WERI-Rb-1 (cell line): ENCODE measurements at places on chromosomes 1 and 21.

DNA sequence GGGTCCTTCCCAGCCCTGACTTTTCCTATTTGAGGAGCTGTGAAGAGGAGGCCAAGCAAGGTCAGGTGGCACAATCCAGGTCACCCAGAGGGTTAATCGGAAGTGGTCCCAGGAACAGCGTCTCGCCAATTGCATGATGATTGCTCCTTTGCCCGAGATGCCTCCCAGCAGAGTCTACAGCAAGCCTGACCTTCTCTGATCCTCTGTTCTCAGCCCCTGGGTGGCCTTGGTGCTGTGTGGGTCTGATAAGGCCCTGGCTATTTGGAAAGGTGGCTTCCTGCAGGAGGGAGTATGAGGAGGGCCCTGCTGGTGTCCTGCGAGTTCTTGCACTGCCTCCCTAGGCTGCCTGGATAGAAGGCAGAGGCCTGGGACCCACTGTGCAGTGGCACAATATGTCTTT is 116.2 kb downstream of the FOXD2 start:
- no peak for DNase-seq

- DNase-seq: no peak
Measured at GRCh38 chr21:23307065-23307464, 2300.2 kb downstream of the MRPL39 start.

DNA sequence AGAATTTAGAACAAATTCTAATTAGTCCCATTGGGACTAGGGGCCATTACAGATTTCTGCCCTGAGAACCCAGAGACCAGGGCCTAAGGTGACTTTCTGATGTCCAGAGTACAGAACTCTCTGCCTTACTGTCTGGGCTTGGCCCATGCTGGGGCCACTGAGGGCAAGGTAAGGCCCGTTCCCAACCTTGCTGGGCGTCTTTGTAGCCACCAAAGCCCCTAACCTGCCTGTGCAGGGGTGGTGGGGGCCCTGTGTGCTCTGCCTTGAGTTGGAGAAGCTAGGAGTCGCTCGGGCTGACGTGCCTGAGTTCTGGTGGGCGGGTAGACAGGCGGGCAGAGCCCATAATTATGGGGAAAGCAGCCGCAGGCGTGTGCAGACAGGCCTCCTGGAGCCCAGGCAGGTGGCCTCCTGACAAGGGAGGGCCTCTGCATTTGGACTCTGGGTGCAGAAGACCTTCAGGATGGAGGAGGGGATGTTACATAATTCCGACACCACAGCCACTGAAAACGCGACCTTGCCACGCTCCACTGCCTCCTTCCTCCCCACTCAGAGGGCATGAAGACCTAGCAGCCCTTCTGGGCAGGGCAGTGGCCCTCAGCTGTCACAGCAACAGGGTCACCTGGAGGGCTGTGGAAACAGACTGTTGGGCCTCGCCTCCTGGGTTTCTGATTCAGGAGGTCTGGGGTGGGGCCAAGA is 239.9 kb upstream of the TMEM51 start:
- peak; percentile 37 for DNase-seq

DNA sequence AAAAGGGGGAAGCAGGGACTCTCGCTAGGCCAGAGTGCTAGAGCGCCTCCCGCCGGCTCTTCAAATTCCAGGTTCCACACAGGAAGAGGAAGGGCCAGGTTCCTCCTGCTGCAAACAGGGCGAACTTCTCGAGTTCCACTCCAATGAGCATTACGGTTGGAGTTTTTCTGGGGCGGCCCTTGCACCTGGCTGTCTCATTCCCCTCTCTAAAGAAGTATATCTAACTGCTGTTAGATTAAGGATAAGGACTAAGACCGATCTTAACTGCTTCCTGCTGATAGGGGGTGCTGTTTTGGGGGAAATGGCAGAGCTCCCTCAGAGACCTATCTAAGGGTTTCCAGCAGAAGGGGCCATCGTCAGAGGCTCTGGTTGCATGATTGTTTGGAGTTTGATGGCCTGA is 138.0 kb downstream of the RABGAP1L start:
- no peak for DNase-seq

GRCh38 chr1:164667001-164667400 is 108.0 kb downstream of the PBX1 start:
- no peak for DNase-seq

- DNase-seq: no peak
Measured at GRCh38 chr1:36562181-36562685, 79.5 kb upstream of the CSF3R start.

- no peak for DNase-seq
Measured at GRCh38 chr1:8384577-8384976, 66.7 kb downstream of the SLC45A1 start.

DNA sequence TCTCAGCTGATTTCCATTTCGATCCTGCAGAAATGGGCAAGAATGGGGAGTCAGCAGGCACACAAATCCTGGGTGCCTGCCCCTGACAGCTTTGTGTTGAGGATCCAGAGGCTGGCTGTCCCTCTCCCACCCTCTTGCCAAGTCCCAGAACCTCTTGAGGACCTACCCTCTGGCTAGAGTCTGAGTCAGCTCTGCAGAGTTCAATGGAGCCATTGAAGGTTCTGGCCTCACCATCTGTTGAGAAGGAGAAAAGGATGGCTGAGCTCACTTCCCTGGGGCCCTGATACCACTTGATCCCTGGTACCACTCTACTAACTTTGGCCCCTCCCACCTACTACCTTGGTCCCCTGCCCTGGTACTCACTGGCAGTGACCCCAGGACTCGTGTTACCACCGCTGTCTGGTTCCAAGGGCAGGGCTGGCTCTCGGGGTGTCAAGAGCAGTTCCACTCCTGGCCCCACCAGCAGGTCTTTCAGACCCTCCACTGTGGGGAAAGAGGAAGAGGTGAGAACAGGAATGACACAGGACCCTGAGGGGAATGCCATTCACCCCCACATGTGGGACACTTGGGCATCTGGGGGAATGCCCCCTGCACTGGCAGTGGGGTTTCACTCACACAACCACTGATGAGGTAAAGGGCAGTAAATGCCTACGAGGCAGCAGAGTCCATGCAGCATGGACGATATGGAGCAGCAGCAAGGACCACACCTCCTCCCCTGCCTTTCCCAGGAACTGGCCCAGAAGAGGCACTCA is 10.5 kb downstream of the RXFP4 start:
- no peak for DNase-seq

DNA sequence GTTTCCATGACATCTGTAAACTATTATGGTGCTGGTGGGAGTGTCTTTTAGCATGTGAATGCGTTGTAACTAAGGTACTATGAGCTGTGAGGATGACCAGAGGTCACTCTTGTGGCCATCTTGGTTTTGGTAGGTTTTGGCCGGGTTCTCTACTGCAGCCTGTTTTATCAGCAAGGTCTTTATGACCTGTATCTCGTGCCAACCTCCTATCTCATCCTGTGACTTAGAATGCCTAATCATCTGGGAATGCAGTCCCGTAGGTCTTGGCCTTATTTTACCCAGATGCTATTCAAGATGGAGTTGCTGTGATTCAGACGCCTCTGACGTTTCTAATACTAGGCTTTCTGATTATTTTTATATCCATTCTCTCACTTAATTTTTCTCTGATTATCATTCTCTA is 9.4 kb downstream of the NCAM2 start:
- DNase-seq: no peak

DNA sequence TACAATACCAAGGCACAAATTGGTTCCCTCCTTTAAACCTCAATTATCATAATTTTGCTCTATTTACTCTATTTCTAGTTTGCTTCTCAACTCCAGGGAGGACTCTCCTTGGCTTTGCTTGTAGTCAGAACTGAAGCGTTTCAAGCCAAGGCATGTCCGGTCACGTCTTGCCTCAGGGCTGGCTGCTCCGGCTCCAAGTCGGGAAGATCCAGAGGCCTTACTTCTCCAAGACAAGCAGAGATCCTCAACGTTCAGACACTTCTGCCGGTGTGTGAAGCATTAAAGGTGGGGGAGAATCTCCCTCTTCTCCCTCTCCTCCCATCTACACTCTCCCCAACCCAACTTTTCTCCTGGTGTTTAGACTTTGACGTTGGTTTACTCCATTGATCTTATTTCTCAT is 7.2 kb upstream of the HHAT start:
- peak; percentile 59 for DNase-seq

DNA sequence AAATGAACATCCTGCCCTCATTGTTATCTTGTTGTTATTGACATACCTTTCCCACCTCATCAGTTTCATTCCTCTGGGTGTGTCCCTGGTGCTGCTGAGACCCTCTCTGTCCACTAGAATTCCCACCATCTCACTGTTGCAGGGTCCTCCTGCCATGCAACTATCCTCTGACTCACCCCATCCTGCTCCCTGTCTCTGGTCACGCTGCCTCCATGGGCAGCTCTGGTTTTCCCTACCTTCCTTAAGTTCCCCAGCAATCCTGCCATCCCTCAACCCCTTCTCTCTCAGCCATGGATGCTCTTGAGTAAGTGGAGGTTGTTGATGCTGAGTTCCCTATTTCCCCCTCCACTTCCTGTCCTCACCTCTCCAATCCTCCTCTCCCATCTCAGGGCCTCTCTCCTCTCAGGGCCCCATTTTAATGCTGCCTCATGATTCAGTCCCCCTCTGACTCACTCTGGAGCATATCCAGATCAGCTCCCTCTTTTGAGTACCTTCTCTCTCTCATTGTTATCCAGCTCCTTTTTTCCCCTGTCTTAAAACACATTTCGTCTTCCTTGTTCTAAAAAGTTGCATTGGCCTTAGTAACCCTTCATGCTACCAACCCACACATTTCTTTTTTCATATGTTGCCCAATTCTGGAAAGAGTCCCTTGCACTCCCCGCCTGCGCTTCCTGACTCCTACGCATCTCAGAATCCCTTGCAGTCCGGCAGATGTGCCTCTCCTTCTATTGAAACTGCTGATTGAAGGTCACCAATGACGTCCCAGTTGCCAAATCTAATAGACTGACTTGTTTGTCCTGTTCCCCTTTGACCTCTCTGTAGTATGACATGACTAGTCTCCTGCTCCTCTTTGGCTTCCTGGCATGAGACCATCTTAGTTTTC is 92.0 kb downstream of the CNIH3 start:
- DNase-seq: no peak

DNA sequence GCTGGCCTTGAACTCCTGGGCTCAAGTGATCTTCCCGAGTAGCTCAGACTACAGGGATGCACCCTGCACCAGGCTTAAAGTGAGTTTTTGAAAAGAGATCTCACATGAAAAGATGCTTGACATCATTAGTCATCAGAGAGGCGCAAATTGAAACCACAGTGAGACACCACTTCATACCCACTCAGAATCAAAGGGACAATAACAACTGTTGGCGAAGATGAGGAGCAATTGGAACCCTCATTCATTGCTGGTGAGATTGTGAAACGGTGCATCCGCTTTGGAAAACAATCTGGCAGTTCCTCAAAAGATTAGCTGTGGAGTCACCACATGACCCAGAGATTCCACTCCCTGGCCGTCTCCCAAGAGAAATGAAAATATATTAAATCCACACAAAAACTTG is 122.3 kb downstream of the PGBD5 start:
- no peak for DNase-seq

DNA sequence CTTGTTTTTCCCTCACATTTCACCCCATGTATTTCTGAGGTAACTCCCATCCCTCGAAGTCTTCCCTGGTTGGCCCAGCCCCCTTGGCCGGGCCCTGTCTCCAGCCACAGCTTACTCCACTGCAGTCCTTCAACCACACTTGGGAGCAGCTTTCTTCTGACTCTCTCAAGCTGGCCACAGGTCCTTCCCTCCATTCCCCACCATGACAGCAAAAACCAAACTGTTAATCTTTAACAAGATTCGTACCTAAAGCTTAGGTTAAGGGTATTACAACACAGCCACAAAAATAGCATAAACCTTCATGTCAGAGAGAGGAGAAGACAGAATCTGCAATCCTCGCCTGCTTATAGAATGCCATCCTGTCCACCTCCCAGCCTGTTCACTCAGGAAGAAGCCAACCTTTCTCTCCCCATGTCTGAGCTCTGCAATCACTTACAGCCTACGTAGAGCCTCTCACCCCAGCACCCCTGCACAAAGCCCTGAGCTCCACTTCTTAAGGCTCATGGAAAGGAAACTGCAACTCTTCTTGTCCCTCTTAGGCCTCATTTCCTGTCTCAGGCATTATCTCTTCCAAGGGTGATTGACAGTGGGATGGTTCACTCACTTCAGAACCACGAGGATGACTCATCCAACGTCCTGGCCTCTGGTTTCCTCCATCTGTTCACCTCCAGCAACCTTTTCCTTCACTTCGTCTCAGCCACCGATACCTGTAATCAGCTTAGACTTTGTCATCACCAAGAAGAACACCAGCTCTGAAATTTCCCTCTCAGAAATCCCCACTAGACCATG is 72.8 kb downstream of the CD2 start:
- DNase-seq: peak; percentile 90

- DNase-seq: no peak
Measured at GRCh38 chr1:18285538-18285924, 177.9 kb downstream of the IGSF21 start.

DNA sequence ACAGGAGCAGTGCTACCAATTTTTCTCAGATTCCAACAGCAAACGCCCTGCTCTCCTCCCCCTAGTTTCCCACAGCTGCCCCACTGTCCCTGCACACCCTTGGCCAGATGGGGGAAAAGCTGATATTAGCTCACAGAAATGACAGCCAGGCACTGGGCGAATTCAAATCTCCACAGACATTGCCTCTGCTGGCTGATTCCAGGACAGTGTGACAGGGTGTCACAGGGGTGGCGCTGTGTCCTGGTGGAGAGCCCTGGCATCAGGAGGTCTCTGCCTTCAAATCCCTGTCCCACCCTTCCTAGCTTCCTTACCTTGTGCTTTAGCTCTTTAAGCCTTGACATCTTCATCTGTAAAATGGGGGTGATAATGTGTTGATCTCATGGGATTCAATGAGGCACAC is 10.4 kb downstream of the OLIG1 start:
- no peak for DNase-seq

- DNase-seq: no peak
Measured at GRCh38 chr1:234667600-234668576, 57.9 kb upstream of the IRF2BP2 start.

DNA sequence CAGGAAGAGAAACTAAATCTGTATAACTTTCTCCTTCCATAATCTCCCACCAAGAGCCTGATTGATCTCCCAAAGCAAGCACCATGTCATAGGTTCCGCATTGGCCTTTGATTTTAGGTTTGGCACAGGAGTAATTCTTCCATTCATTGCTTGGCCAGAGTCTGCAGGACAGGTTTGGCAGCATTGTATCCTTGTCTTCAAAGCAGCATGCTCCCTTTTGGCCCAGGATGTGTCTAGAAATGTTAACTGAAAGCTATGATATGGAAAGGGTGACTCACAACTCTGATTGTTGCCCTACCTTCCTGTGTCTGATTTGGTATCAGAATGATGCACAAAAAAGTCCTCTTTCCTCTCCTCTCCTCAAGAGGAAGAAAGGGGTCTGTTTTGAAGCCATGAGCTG is 824.3 kb upstream of the PRMT6 start:
- no peak for DNase-seq
